Endothelial cell of coronary artery (primary cell): ENCODE measurements at places on chromosomes 12 and 14. TPM values are rescaled to one million over a fixed set of nuclear protein-coding genes. Genes with fewer than 3 reads are reported as not detected.

DDX11 gene
- 12.9 and 17.8 TPM in 2 replicates for total RNA-seq

PAN2 gene
- 9.3 and 21.7 TPM in 2 replicates for total RNA-seq

RPL10L gene
- total RNA-seq: not detected in 2 replicates

TCTN2 gene
- 8.5 and 9.9 TPM in 2 replicates for total RNA-seq

MIPOL1 gene
- total RNA-seq: 17.5 and 18.2 TPM in 2 replicates

MUCL1 gene
- not detected in 2 replicates for total RNA-seq

FAM186B gene
- total RNA-seq: 0.09 TPM in 2 replicates

NID2 gene
- 14.2 and 34.4 TPM in 2 replicates for total RNA-seq

RND1 gene
- total RNA-seq: 1.5 and 2.9 TPM in 2 replicates

KRT3 gene
- not detected in 2 replicates for total RNA-seq

ARG2 gene
- total RNA-seq: 15.1 and 22.9 TPM in 2 replicates

ARPC3 gene
- 228 and 241 TPM in 2 replicates for total RNA-seq

CLEC4C gene
- total RNA-seq: not detected in 2 replicates

AMDHD1 gene
- 0.09 TPM in 1 of 2 replicates, not detected in the other for total RNA-seq

KRT2 gene
- not detected in 2 replicates for total RNA-seq

GARIN6 gene
- total RNA-seq: not detected in 2 replicates

TMEM132C gene
- total RNA-seq: not detected in 2 replicates

DHRS2 gene
- 0.09 TPM in 1 of 2 replicates, not detected in the other for total RNA-seq

NANOG gene
- not detected in 2 replicates for total RNA-seq

WSCD2 gene
- not detected in 2 replicates for total RNA-seq

PPP1R1A gene
- total RNA-seq: not detected in 2 replicates

GPR65 gene
- under 0.01 and 0.09 TPM in 2 replicates for total RNA-seq

FZD10 gene
- not detected in 2 replicates for total RNA-seq

MFAP5 gene
- under 0.01 and 1.0 TPM in 2 replicates for total RNA-seq

CCDC196 gene
- total RNA-seq: not detected in 2 replicates

ING4 gene
- 32.6 and 35.5 TPM in 2 replicates for total RNA-seq

RNASE7 gene
- total RNA-seq: not detected in 2 replicates

NKX2-8 gene
- not detected in 2 replicates for total RNA-seq

RNASE3 gene
- total RNA-seq: not detected in 2 replicates

TTC5 gene
- 31.5 and 33.3 TPM in 2 replicates for total RNA-seq

MSI1 gene
- total RNA-seq: not detected in 2 replicates

DLGAP5 gene
- total RNA-seq: 17.5 and 57.8 TPM in 2 replicates

LMNTD1 gene
- total RNA-seq: 0.45 TPM in 1 of 2 replicates, not detected in the other

PLEKHG7 gene
- total RNA-seq: not detected in 2 replicates

HOXC4 gene
- not detected in 2 replicates for total RNA-seq

POTEM gene
- total RNA-seq: not detected in 2 replicates

CTSG gene
- not detected in 2 replicates for total RNA-seq

NRXN3 gene
- total RNA-seq: 2.6 and 3.3 TPM in 2 replicates

RTRAF gene
- 149 and 157 TPM in 2 replicates for total RNA-seq

OTX2 gene
- total RNA-seq: not detected in 2 replicates

INSM2 gene
- not detected in 2 replicates for total RNA-seq

ACRBP gene
- total RNA-seq: 0.27 and 0.28 TPM in 2 replicates

C14orf119 gene
- 57.6 and 64.3 TPM in 2 replicates for total RNA-seq

TAS2R42 gene
- not detected in 2 replicates for total RNA-seq

ZNF385A gene
- total RNA-seq: 0.45 and 1.1 TPM in 2 replicates

ASIC1 gene
- total RNA-seq: 0.36 and 1.0 TPM in 2 replicates

NUBPL gene
- 5.4 and 5.9 TPM in 2 replicates for total RNA-seq

KCNMB4 gene
- 1.0 and 3.2 TPM in 2 replicates for total RNA-seq

ABCD2 gene
- total RNA-seq: not detected in 2 replicates

RD3L gene
- total RNA-seq: not detected in 2 replicates

TIMELESS gene
- 7.7 and 13.3 TPM in 2 replicates for total RNA-seq

TAS2R31 gene
- 2.4 and 5.1 TPM in 2 replicates for total RNA-seq

BEST3 gene
- 0.09 TPM in 1 of 2 replicates, not detected in the other for total RNA-seq

ENDOU gene
- total RNA-seq: 0.09 TPM in 1 of 2 replicates, not detected in the other

SERPINA1 gene
- total RNA-seq: not detected in 2 replicates

RTN1 gene
- 0.28 and 1.3 TPM in 2 replicates for total RNA-seq

BCL11B gene
- total RNA-seq: 0.09 and 0.18 TPM in 2 replicates

ISM2 gene
- total RNA-seq: under 0.01 and 0.09 TPM in 2 replicates

LRRC10 gene
- total RNA-seq: not detected in 2 replicates
